Upper lobe of right lung (tissue), 1 donor: ENCODE measurements at places on chromosomes 7 and 10. TPM values are rescaled to one million over a fixed set of nuclear protein-coding genes. Genes with fewer than 3 reads are reported as not detected.

PLAU gene
- total RNA-seq: 16.8 TPM

CFTR gene
- total RNA-seq: 28.0 TPM

GPR85 gene
- 2.9 TPM for total RNA-seq

CALCR gene
- total RNA-seq: not detected

POLR2J gene
- 35.0 TPM for total RNA-seq

PDE1C gene
- total RNA-seq: 13.0 TPM

KEL gene
- total RNA-seq: 0.87 TPM

STRA8 gene
- not detected for total RNA-seq

- no peak for DNase-seq
- no peaks in the 10 kb centered on the region for H3K4me1 ChIP-seq
- no peaks in the 10 kb centered on the region for H3K27me3 ChIP-seq
- no peak overlapping the region for H3K27ac ChIP-seq
These were observed 995.5 kb upstream of the C7orf33 start for GRCh38 chr7:147595042-147595441.

DNA sequence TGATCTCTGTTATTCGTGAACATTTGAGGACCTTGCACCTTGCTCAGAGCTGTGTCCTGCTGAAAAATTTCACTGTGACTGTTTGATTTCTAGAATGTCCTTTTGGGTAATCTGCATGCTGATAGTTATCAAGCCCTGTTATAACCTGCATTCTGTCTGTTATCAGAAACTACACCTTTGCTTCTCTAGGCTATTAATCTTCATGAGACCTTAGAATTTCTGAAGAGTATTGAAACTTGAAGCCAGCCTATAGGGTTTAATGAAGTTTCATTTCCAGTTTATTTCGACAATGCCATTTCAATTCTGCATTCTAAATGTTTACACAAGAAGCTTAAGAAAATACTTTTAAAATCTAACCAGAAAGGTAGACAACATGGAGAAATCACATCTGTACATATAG lies 856.2 kb downstream of the SORCS1 start:
- no peaks in the 10 kb centered on the region for H3K36me3 ChIP-seq
- no peaks in the 10 kb centered on the region for H3K4me1 ChIP-seq
- no peak for DNase-seq
- no peaks in the 10 kb centered on the region for H3K27me3 ChIP-seq
- H3K4me3 ChIP-seq: no peak overlapping the region

DNA sequence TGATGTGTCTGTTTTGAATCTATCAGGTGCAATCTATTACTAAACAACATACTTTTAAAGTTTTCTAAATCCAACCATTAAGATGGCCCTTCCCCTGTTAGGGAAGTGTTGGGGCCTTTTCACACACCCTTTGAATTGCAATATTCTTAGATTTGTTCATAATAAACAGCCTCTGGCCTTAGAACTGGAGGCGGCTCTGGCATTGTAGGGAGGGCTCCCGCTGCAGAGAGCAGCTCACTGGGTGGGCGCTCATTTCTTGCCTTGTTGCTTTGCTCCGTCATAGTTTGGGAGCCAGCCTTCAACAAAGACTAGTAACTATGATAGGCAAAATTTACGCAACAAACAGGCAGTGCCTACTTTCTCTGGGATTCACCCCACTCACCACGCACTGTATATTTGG lies 4.2 kb upstream of the HOXA10 start:
- peaks cover 16% of the 10 kb centered on the region for H3K4me1 ChIP-seq
- H3K36me3 ChIP-seq: no peaks in the 10 kb centered on the region
- peaks cover 100% of the 10 kb centered on the region for H3K27me3 ChIP-seq
- no peak overlapping the region for H3K4me3 ChIP-seq
- DNase-seq: peak; percentile 17

GRCh38 chr7:151537818-151538561 lies 18.3 kb upstream of the RHEB start:
- H3K4me3 ChIP-seq: no peak overlapping the region
- no peaks in the 10 kb centered on the region for H3K27me3 ChIP-seq
- H3K4me1 ChIP-seq: peaks cover 13% of the 10 kb centered on the region
- no peaks in the 10 kb centered on the region for H3K36me3 ChIP-seq
- no peak overlapping the region for H3K27ac ChIP-seq

- no peaks in the 10 kb centered on the region for H3K4me1 ChIP-seq
- no peak for DNase-seq
- no peaks in the 10 kb centered on the region for H3K36me3 ChIP-seq
- no peak overlapping the region for H3K4me3 ChIP-seq
These were observed 281.7 kb downstream of the MTERF1 start for GRCh38 chr7:91598791-91599190.

- no peak overlapping the region for H3K4me3 ChIP-seq
- DNase-seq: no peak
- H3K27ac ChIP-seq: no peak overlapping the region
- H3K36me3 ChIP-seq: no peaks in the 10 kb centered on the region
- H3K4me1 ChIP-seq: peaks cover 10% of the 10 kb centered on the region
These were observed 19.6 kb downstream of the SVIL start for GRCh38 chr10:29615195-29615594.

GRCh38 chr7:151660141-151660540 lies 140.4 kb upstream of the RHEB start:
- H3K27me3 ChIP-seq: no peaks in the 10 kb centered on the region
- no peak overlapping the region for H3K4me3 ChIP-seq
- no peak overlapping the region for H3K27ac ChIP-seq
- H3K36me3 ChIP-seq: no peaks in the 10 kb centered on the region
- no peak for DNase-seq
- peaks cover 10% of the 10 kb centered on the region for H3K4me1 ChIP-seq

- no peaks in the 10 kb centered on the region for H3K27me3 ChIP-seq
- no peaks in the 10 kb centered on the region for H3K36me3 ChIP-seq
- no peaks in the 10 kb centered on the region for H3K4me1 ChIP-seq
- H3K4me3 ChIP-seq: no peak overlapping the region
- H3K27ac ChIP-seq: no peak overlapping the region
- DNase-seq: no peak
These were observed 50.8 kb downstream of the RBM20 start for GRCh38 chr10:110694820-110695538.

DNA sequence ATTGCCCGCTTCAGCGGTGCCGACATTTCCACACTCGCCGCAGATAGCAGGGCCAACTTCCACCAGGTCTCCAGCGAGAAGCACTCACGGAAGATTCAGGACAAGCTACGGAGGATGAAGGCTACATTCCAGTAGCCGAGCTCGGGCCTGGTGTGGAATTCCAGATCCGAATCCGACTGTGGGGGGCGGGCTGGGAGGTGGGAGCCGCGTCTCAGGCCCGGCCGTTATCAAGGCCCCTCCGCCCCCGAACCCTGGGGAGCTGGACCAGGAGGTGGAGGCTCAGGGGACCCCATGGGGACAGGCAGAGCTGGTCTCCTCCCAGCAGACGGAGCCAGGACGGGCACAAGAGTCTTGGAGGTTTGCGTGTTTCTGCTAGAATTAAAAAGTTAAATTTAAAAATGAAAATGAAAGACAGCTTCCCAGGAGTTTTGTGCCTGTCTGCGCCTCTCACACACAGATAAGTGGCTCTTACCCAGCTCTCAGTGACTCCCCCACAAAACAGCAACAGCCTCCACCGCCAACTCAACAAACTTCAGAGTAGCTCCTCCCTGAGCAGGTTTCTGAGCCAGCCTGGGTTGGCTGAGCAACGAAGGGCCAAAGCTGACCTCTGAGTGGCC lies 5.2 kb upstream of the UTF1 start:
- no peaks in the 10 kb centered on the region for H3K36me3 ChIP-seq
- no peak overlapping the region for H3K4me3 ChIP-seq
- peaks cover 37% of the 10 kb centered on the region for H3K27me3 ChIP-seq
- DNase-seq: no peak
- no peak overlapping the region for H3K27ac ChIP-seq
- no peaks in the 10 kb centered on the region for H3K4me1 ChIP-seq

DNA sequence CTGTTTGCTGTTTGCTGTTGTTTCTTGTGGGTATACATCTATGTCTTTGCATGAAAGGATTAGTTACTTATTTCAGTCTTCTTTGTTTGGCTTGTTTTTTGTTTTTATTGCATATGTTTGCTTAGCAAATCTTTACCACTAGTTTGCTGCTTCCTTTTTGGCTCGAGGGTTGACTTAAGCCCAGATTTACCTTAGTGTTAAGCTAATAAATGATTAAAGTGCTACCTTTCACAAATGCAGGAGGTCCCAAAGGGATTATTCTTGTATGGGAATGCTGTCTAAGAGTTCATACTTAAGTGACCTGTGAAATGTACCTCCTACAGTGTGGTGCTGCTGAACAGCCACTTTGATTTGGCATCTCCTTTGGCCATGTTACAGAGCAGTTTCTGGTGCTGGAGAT lies 273.5 kb upstream of the NPY start:
- H3K36me3 ChIP-seq: no peaks in the 10 kb centered on the region
- no peak for DNase-seq
- H3K4me1 ChIP-seq: no peaks in the 10 kb centered on the region
- no peaks in the 10 kb centered on the region for H3K27me3 ChIP-seq
- no peak overlapping the region for H3K4me3 ChIP-seq

GRCh38 chr7:29642494-29643155 lies 79.0 kb downstream of the PRR15 start:
- no peaks in the 10 kb centered on the region for H3K4me1 ChIP-seq
- H3K36me3 ChIP-seq: no peaks in the 10 kb centered on the region
- DNase-seq: no peak

DNA sequence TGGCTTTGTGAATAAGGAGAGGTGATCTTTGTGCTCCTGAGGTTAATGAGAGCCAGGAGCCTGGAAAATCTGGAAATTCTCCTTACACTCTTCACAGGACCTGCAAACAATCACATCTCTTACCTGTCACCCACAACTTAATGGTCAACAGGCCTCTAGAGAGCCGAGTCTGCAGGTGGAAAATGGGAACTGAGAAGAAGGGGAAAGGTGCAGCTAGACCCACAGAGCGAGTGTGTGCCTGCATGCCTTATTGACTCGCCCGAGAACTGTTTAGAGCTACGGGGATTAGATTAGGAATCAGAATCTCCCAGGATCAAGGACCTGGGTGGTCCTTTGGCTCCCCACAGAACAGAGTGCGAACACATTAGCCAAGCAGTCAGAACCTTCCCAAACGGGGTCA lies 329.6 kb downstream of the PTEN start:
- H3K4me3 ChIP-seq: no peak overlapping the region
- DNase-seq: no peak
- no peaks in the 10 kb centered on the region for H3K36me3 ChIP-seq
- no peaks in the 10 kb centered on the region for H3K27me3 ChIP-seq
- H3K27ac ChIP-seq: no peak overlapping the region

DNA sequence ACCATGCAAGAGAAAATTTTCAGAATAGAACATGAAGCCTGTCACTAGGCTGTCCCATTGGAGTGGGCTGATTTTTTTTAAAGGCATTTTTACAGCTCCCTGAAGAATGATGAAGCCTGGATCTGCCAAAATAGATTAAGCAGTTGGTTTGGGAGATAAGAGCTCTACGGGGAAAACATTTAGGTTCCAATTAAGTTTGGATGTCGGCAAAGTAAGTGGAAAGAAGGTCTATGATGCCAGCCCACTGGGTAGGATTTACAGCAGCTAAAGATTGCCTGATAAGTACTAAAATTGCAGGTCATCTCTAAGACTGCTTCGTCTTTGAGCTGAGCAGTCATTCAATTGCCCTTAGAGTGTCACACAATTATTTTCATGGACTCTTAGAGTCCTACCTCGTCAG lies 939.2 kb upstream of the CELF2 start:
- no peak overlapping the region for H3K4me3 ChIP-seq
- H3K4me1 ChIP-seq: no peaks in the 10 kb centered on the region
- H3K27ac ChIP-seq: no peak overlapping the region
- no peaks in the 10 kb centered on the region for H3K27me3 ChIP-seq

DNA sequence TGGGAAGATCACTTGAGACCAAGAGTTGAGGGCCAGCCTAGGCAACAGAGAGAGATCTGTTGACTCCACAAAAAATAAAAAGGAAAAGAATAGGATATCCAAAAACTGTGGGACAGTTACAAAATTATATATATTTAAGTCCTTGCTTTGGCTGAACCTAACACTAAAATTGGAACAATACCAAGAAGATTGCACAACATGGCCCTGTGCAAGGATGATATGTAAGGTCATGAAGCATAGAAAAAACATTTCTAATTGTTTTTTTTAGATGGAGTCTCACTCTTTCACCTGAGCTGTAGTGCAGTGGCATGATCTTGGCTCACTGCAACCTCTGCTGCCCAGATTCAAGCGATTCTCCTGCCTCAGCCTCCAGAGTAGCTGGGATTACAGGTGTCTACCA lies 139.0 kb downstream of the TPST1 start:
- H3K36me3 ChIP-seq: no peaks in the 10 kb centered on the region
- H3K4me1 ChIP-seq: peaks cover 9% of the 10 kb centered on the region
- H3K4me3 ChIP-seq: no peak overlapping the region
- H3K27me3 ChIP-seq: no peaks in the 10 kb centered on the region
- no peak overlapping the region for H3K27ac ChIP-seq

GRCh38 chr10:117140525-117140902 lies 2.4 kb upstream of the VAX1 start:
- H3K36me3 ChIP-seq: no peaks in the 10 kb centered on the region
- no peak for DNase-seq
- no peak overlapping the region for H3K4me3 ChIP-seq
- peaks cover 10% of the 10 kb centered on the region for H3K4me1 ChIP-seq

- no peak for DNase-seq
- H3K27me3 ChIP-seq: no peaks in the 10 kb centered on the region
- H3K36me3 ChIP-seq: no peaks in the 10 kb centered on the region
- peaks cover under 1% of the 10 kb centered on the region for H3K4me1 ChIP-seq
- H3K4me3 ChIP-seq: no peak overlapping the region
These were observed 44.9 kb upstream of the ANK3 start for GRCh38 chr10:60434418-60435046.

DNA sequence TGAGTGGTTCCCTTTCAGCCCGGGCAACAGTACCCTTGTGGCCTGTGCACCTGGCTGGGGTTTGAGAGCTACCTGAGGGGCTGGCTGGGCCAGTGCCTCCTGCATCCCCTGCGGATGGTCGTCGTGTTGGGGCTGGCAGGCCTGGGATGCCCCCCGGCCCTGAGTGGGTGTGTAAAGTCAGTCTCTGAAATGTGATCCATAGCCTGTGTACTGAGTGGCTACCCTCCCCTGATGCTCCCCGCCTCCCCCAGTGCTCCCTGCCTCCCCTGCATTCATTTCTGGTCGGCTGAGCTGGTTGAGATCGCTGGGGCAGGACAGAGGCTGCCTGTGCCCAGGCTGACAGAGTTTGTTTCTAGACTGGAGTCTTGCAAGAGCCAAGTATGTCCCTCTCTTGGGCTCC lies 9.3 kb downstream of the ZNF316 start:
- H3K27ac ChIP-seq: no peak overlapping the region
- H3K36me3 ChIP-seq: peaks cover 76% of the 10 kb centered on the region
- no peak overlapping the region for H3K4me3 ChIP-seq
- DNase-seq: no peak
- H3K4me1 ChIP-seq: no peaks in the 10 kb centered on the region

DNA sequence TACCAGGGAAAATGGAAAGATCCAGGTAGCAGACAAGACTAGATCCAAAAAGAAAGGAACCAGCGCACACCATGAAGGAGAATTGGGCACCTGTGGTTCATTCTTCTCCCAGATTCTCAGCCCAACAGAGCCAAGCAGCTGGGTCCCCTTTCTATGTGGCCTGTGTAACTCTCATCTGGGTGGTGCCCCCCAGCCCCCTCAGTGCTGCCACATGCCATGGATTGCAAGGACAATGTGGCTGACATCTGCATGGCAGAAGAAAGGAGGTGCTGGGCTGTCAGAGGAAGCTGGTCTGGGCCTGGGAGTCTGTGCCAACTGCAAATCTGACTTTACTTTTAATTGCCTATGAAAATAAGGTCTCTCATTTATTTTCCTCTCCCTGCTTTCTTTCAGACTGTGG lies 21.4 kb downstream of the PRSS2 start:
- H3K4me3 ChIP-seq: no peak overlapping the region
- peaks cover 6% of the 10 kb centered on the region for H3K4me1 ChIP-seq
- H3K36me3 ChIP-seq: no peaks in the 10 kb centered on the region
- H3K27ac ChIP-seq: no peak overlapping the region
- DNase-seq: no peak
